ENCODE measurements at places on chromosomes 3 and 15.

DNA sequence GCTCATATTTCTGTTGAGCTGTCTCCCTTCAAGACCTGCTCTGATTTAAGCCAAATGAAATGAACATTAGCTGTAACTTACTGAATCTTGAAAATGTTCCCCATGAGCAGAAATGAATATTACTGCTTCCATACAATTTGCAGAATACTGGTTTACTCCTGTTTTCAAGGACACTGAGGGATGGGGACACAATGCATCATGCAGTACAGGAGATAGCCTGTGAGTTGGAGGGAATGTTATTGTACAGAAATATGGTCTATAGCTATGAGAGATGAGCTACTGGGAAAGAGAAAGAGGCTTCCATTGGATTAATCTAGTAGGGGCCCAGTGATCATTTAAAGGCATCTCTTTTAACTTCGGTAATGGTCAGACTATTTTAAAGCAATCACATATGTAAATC lies 798.2 kb downstream of the GRM7 start:
- no peak for DNase-seq

DNA sequence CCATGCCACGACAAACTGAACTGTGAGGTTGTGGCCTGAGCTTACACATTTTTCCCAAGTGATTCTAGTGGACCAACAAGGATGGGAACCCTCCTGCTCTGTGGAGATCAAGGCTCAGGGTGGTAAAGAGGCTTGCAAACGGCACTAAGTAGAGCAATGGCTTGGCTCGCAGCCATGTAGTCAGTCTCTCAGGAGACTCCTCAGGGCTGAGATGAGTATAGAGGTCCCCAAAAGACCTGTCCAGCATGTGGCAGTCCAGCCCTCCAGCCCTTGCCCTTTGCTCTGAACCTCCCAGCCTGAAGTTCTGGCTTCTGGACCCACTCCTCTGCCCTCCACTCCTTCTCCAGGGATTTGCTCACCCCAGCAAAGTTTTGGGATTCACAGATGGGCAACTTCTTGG lies 8.3 kb upstream of the CAMP start:
- DNase-seq = no peak

- DNase-seq = no peak
Measured at GRCh38 chr3:99772671-99773070, 45.0 kb upstream of the CMSS1 start.

DNA sequence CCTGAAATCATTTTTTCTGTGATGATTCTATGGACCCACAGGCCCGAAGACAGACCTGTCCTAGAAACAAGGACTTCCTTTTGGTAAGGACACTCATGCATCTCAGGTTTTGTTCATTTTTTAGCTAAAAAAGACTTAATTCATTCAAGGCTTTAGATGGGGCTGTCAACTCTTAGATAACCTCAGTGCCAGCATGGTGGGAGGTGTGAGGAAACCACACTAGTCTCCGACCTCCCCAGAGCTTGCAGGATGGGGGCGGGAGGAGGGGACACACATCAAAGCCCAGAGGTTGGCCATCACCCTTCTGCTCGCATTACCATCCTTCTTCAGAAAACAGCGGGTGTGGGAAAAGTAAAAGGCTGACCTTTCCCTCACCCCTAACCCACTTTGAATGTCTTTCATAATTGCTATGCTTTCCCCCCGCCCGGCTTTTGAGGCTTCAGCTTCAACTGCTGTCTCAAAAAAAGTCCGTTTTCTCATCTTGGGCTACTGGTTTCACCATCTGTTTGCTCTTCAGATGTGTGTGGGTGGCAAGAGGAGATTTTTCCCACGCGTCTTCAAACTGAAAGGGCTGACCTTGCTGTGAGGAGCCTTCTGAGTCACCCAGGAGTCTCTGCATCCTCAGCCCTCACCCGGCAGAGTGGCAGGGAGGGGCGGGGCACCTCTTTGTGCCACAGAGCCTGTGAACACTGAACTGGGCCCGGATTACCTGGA lies 27.6 kb upstream of the CXCR6 start:
- peak; percentile 24 for DNase-seq

GRCh38 chr3:69342074-69342473 lies 43.8 kb downstream of the FRMD4B start:
- DNase-seq = no peak

DNA sequence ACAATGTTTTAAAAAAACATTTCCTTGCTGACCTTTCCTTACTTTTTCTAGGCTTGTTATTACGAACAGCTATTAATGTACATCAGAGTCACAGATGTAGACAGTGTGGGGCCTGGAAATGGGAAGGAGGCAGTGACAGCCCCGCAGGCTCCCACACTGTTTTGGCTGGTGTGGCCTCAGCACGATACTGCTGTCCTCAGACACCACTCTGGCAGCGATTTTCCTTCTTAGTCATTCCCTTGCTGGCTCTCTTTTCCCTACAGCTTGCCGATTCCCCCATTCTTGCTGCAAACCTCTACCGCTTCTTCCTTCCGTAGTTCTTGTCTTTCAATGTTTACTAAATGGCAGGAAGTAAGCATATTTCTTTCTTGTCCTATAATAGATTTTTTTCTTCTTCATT lies 113.1 kb downstream of the ABI3BP start:
- DNase-seq = no peak

GRCh38 chr15:64099379-64099778 lies 3.6 kb downstream of the SNX1 start:
- DNase-seq = peak; percentile 14

All from NCI-H69 (cell line).